Naive thymus-derived CD8-positive, alpha-beta T cell (primary cell): ENCODE measurements at places on chromosomes 2 and 18.

DNA sequence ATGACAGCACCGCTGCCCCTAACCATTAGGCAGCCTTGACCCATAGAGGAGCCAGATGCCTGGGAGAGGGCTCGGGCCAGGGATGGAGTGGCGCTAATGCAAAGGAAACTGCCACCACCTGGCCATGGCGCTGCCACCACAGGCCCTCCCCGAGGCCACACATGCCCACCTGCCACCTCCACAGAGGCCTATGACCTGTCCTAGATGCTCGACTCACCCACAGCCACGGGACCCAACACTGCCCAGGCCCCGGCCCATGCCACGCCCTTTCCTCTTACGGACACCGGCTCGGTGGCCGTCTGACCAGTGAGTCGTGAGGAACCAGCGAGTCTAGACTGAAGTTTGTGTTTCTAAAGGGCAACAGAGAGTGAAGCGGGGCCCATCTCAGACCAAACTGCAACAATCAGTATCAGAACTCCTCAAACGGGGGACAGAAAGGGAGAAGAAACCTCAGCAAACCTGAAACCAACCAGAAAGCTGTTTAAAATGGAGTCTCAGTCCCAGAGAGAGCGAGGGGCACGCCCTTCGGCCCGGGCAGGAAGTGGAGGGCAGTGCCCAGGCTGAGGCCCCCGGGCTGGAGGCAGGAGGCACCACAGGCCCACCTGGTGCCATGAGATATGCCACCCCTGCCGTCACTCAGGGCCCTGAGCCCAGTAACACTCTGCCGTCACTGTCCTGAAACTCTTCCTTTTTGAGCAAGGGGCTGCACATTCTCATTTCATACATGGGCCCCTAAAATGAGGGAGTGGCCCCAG is 711 bp downstream of the GPR17 start:
- H3K36me3 ChIP-seq = no peaks in the 10 kb centered on the region
- DNase-seq = no peak
- H3K4me3 ChIP-seq = no peak overlapping the region
- peaks cover 58% of the 10 kb centered on the region for H3K4me1 ChIP-seq

GRCh38 chr2:183000846-183001245 is 37.4 kb downstream of the NCKAP1 start:
- H3K4me3 ChIP-seq = no peak overlapping the region
- DNase-seq = no peak
- no peaks in the 10 kb centered on the region for H3K27me3 ChIP-seq
- H3K4me1 ChIP-seq = no peaks in the 10 kb centered on the region

- peak overlapping the region; percentile 12 for H3K27ac ChIP-seq
- DNase-seq = no peak
- H3K4me3 ChIP-seq = no peak overlapping the region
These were observed 57.2 kb downstream of the NGEF start for GRCh38 chr2:232955856-232956255.

DNA sequence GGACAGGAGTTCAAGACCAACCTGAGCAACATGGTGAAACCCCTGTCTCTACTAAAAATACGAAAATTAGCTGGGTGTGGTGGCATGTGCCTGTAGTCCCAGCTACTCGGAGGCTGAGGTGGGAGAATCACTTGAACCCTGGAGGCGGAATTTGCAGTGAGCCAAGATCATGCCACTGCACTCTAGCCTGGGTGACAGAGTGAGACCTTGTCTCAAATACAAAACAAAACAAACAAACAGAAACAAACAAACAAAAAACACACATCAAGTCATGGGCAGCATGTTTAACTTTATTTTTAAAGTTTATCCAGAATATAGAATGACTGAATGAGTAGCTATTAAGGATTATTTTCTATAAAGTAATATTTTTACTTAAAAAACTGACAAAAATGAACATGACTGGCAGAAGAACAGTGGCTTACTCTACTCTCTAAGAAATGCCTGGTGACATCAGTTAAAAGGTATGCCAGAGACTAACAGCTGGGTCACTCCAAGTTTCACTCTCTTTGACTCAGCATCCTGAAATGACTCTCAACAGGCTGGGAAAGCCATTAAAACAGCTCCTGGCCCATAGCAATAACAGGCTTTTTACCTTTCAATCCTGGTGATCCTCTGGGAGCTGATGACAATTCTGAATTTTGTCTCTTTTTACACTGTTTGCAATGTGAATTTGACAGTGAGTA is 281.6 kb upstream of the STON1 start:
- no peaks in the 10 kb centered on the region for H3K4me1 ChIP-seq
- DNase-seq = no peak
- no peaks in the 10 kb centered on the region for H3K36me3 ChIP-seq
- H3K27me3 ChIP-seq = no peaks in the 10 kb centered on the region
- H3K27ac ChIP-seq = no peak overlapping the region
- H3K4me3 ChIP-seq = no peak overlapping the region

- H3K27ac ChIP-seq = peak overlapping the region; percentile 72
- no peaks in the 10 kb centered on the region for H3K27me3 ChIP-seq
- peak overlapping the region; percentile 57 for H3K4me3 ChIP-seq
These were observed 49.9 kb downstream of the DGKD start for GRCh38 chr2:233404222-233404621.

GRCh38 chr2:113966171-113966570 is 76.3 kb downstream of the ACTR3 start:
- no peaks in the 10 kb centered on the region for H3K27me3 ChIP-seq
- no peak for DNase-seq
- peaks cover 18% of the 10 kb centered on the region for H3K36me3 ChIP-seq
- H3K4me3 ChIP-seq = no peak overlapping the region
- peaks cover 25% of the 10 kb centered on the region for H3K4me1 ChIP-seq

DNA sequence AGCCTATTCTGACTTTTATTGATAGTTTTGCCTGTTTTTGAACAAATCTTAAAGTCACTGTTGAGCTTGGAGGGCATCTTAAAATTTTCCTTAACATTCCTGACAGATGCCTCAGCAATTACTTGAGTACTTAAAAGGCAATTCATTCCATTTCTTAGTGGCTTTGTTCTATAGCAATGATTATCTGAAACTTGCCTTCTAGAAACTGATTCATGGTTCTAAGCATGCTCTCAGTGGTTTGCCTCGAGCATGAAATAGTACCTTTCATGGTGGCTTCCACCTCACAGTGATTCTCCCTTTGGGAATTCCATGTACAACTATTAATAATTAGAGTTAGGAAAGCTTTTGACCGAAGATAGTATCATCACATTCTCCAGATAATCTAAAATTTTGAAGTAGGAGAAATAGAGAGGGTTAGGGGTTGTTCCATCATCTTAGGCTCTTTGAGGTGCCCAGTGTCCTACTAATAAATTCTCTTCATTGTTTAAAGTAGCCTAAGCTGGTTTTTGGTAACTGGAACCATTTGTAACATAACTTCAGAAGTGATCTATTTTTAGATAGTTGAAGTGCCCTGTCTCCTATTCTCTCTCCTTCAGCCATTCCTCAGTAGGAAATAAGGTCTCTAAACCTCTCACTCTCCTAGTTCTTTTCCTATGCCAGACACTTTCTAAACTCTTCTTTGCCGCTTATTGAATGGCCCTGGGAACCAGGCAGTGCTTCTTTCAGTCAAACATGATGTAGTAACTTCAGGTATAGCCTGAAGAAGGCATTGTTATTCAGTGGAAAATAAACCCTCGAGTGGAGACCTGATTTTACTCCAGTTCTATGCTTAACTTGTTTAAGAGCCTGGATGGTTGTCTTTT is 156.1 kb downstream of the HAUS1 start:
- no peak for DNase-seq
- peaks cover 39% of the 10 kb centered on the region for H3K4me1 ChIP-seq
- H3K27me3 ChIP-seq = no peaks in the 10 kb centered on the region
- peaks cover 81% of the 10 kb centered on the region for H3K36me3 ChIP-seq
- H3K4me3 ChIP-seq = no peak overlapping the region
- no peak overlapping the region for H3K27ac ChIP-seq

GRCh38 chr2:124884315-124884714 is 859.2 kb downstream of the CNTNAP5 start:
- DNase-seq = no peak
- H3K36me3 ChIP-seq = no peaks in the 10 kb centered on the region
- H3K27ac ChIP-seq = no peak overlapping the region
- H3K4me3 ChIP-seq = no peak overlapping the region
- no peaks in the 10 kb centered on the region for H3K4me1 ChIP-seq

- peak overlapping the region; percentile 98 for H3K27ac ChIP-seq
- DNase-seq = peak; percentile 79
- no peaks in the 10 kb centered on the region for H3K27me3 ChIP-seq
- peak overlapping the region; percentile 85 for H3K4me3 ChIP-seq
These were observed 57.9 kb downstream of the NCK2 start for GRCh38 chr2:105802587-105802986.

- DNase-seq = no peak
- H3K27ac ChIP-seq = peak overlapping the region; percentile 37
- H3K27me3 ChIP-seq = no peaks in the 10 kb centered on the region
- H3K4me1 ChIP-seq = peaks cover 39% of the 10 kb centered on the region
- no peaks in the 10 kb centered on the region for H3K36me3 ChIP-seq
These were observed 48.8 kb downstream of the HAUS1 start for GRCh38 chr18:46152808-46153617.

DNA sequence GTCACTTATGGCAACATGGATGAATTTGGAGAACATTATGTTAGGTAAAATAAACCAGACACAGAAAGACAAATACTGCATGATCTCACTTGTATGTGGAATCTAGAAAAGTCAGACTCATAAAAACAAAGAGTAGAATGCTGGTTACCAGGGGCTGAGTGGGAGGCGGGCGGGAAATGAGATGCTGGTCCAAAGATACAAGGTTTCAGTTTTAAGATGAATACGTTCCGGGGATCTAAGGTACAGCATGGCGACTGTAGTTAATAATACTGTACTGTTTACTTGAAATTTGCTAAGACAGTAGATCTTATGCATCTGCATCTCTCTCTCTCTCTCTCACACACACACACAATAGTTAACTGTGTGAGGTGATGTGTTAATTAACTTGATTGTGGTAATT is 14.2 kb downstream of the FAM110C start:
- H3K4me1 ChIP-seq = peaks cover 37% of the 10 kb centered on the region
- no peak overlapping the region for H3K27ac ChIP-seq

DNA sequence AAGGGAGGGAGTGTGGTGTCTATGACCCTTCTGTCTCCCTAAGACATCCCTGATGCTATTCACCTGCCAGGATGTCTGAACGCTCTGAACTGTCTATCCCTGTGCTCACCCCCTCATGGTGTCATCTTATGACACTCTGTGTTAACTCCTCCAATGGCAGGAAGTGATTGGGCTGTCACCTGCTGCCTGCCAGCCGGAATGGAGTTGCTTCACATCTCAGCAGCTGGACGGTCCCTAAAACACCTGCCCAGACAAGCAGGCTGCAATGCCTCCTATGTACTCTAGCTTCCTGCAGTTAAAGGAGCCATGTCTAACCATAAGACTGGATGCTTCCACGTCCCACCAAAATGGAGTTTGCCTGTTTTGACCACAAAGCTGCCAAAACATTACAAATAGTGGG is 99.9 kb downstream of the CPO start:
- DNase-seq = no peak
- no peak overlapping the region for H3K27ac ChIP-seq
- no peak overlapping the region for H3K4me3 ChIP-seq
- H3K4me1 ChIP-seq = no peaks in the 10 kb centered on the region

DNA sequence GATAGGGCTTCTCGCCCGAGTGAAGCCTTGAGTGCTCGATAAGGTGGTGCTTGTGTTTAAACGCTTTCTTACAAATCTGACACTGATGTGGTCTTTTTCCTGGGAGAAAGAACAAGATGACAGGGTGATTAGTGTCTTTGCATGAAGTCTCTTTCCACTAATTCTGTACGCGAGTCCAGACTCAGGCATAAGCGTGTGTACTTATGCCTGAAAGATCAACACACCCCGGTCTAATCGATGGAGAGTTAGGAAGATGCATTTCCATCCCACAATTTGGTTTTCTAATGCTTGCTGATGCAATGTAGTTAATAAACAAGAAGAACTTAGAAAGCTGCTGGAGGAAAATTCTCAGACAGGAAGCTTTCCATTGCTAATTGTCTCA is 130.0 kb downstream of the ZEB2 start:
- no peak overlapping the region for H3K4me3 ChIP-seq
- DNase-seq = no peak
- no peaks in the 10 kb centered on the region for H3K27me3 ChIP-seq
- no peaks in the 10 kb centered on the region for H3K36me3 ChIP-seq

DNA sequence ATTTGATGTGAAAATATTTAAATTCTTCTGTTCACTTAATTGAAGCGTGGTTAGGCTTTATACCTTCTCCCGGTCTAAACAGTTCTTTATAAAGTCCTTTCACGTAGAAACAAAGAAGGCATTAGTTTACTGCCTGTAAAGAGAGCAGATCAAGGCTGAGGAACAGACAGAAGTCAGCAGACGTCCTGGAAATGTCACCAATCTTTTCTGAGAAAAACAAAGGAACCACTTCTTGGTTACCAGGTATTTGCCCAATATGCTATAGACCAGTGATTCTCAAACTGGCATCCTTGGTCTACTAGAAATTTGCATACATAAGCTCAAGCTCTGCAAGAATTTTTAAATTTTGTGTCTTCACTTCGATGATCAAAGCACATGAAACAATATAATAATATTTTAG is 89.2 kb upstream of the STK17B start:
- H3K4me1 ChIP-seq = peaks cover 80% of the 10 kb centered on the region
- H3K36me3 ChIP-seq = no peaks in the 10 kb centered on the region
- no peaks in the 10 kb centered on the region for H3K27me3 ChIP-seq
- H3K27ac ChIP-seq = peak overlapping the region; percentile 95

DNA sequence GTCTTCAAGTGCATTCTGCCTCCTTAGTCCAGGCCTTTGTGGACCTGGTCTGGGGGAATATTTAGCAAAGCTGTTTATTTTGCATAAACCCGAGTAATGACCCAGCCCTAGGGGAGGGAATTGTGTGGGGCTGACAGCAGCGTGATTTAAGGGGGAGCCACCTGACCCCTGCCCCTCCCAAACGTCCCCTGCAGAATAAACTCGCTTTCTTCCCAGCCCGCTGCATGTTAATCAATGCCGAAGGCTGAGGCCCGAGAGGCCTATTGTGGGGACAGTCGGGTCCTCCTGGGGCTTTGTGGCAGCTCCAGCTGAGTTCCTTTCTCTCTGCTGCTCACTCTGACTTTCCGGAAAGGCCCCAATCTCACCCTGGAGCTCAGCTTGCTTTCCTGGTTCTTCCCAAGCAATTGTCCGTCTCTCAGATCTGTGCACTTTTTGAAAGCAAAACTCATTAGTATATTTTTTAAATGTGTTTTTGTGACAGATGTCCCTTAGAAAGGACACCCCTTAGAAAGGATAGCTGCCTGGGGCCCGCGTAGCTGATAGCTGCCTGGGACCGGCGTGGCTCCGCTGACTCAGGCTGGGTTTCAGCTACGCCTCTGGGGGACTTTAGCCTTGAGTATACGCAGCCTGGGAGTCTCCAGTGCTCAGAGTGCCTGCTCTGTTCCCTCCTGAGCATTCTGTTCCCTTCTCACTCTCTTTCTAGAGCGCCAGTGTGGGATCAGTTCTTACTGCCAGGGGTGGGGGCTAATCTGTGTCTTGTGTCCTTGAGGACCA is 158.3 kb downstream of the GLI2 start:
- DNase-seq = no peak
- H3K4me1 ChIP-seq = no peaks in the 10 kb centered on the region
- H3K27me3 ChIP-seq = peaks cover 1% of the 10 kb centered on the region
- no peaks in the 10 kb centered on the region for H3K36me3 ChIP-seq
- no peak overlapping the region for H3K4me3 ChIP-seq

- H3K27ac ChIP-seq = no peak overlapping the region
- H3K4me1 ChIP-seq = peaks cover 5% of the 10 kb centered on the region
- H3K36me3 ChIP-seq = no peaks in the 10 kb centered on the region
- DNase-seq = no peak
- no peaks in the 10 kb centered on the region for H3K27me3 ChIP-seq
- no peak overlapping the region for H3K4me3 ChIP-seq
These were observed 51.3 kb downstream of the RAMP1 start for GRCh38 chr2:237910576-237911362.
